ENCODE measurements at places on chromosomes 4 and X.

GRCh38 chr4:16089156-16089555 lies 5.3 kb upstream of the PROM1 start:
- no peak for DNase-seq

GRCh38 chr4:10571909-10572308 lies 112.7 kb downstream of the CLNK start:
- no peak for DNase-seq

DNA sequence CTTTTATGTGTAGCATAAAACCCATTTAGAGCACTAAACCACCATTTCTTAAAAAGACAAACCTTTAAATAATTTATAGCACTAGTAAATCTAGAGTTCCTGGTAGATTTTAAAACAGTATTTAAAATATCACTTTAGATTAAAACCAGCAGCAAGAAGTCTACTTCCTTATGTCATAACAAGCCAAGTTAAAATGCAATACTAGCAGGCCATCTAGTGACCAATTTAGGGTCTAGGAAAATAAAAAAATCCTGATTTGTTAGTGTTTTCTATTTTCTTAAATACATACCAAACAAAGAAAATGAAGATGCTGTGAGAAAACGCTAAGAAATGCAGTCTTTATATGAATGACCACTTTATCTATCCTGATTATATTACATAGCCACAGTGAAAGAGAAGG lies 53.9 kb downstream of the PAPSS1 start:
- no peak for DNase-seq

DNA sequence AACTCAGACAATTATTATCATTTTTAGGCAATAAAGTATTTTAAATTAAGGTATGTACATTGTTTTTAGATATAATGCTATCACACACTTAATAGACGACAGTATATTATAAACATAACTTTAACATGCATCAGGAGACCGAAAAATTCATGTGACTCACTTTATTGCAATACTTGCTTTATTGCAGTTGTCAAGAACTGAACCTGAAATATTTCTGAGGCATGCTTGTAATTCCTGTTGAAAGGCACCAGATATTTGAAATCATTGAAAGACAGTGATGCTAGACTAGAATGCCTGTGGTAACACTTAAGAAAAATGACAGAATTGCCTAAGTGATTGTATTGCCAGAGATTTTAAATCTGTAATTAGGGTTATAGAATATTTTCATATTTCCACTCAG lies 175.6 kb upstream of the MAGEB2 start:
- no peak for DNase-seq

GRCh38 chr4:83221897-83222441 lies 62.6 kb downstream of the COQ2 start:
- DNase-seq = no peak

- no peak for DNase-seq
Observed at GRCh38 chr4:39514888-39515401, 12.3 kb downstream of the UGDH start.

DNA sequence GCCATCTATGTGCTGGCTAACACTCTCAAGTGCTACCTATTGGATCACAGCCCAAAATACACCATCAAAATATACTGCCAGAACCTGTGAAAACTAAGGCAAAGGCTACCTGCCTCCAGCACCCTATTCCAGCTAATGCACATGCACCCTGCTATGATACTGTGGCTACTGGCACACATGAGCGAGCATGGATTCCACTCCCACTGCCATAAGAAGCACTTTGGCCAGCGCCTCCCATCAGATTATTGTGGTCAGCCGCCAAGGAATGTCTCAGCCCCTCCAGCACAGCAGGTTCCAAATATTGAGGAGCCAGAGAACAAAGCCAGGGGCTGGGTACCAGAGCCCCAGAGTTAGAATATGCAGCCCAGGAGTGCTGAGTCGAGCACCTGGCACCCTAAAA lies 32.5 kb upstream of the TMPRSS11F start:
- DNase-seq = no peak

GRCh38 chr4:145697332-145697731 lies 17.4 kb downstream of the C4orf51 start:
- DNase-seq = no peak

- DNase-seq = no peak
Observed at GRCh38 chr4:10006601-10007435, 14.5 kb downstream of the SLC2A9 start.

DNA sequence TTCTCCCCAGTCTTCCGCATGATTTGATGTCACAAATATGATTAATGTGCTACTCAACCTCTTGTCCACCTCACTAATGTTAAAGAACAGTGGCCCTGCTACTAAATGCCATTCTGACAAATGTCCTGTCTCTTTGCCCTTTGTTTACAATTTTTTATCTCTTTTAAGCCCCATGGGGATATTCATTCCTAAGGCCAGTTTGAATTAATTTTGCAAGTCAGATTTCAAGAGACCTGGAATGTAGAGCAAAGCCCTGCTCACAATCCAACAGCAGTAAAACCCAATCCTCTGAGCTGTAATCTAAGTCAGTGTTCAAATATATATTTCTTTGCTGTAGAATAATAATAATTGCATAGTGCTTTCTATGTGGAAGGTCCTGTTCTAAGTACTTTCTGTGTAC lies 81.2 kb downstream of the LDB2 start:
- DNase-seq = no peak

- DNase-seq = no peak
Observed at GRCh38 chr4:13347517-13348125, 136.5 kb downstream of the RAB28 start.

DNA sequence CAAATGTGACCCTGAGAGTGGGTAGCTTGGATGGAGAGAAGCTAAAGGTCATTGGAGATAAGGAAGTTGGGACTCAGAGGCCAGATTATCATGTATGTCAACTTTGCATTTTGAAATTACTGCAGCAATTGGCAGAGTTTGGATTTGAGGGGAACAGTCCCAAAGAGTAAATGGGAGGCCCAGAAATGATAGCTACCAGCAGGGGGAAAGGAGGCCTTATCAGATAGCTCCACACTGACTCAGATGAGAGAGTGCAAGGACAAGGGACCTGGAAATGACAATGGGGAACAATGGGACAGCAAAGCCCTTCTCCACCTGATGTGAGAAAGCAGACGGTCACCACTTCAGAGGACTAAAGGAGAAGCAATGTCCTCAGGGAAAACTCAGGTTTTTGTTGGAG lies 201.5 kb upstream of the JADE1 start:
- no peak for DNase-seq

DNA sequence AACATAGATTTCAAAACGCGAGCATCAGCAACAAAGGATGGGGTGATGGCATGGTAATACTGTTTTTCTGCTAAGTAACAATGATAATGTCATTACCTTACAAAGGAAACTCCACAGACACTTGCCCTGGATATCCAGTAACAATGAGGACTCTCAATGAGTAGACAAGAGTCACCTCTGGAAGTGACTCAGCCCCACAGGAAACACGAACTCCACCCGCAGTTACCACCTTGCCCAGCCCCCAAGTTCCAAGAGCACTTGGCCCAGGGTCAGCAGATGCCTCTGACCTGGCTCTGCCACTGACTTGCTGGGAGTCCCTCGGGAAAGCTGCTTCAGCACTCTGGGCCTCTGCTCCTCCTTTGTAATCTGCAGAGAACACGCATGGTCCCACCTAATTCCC lies 110.3 kb upstream of the MAP3K15 start:
- DNase-seq = no peak
